Naive B cell (primary cell): ENCODE measurements at places on chromosomes 3 and 15. TPM values are rescaled to one million over a fixed set of nuclear protein-coding genes. Genes with fewer than 3 reads are reported as not detected.

DNA sequence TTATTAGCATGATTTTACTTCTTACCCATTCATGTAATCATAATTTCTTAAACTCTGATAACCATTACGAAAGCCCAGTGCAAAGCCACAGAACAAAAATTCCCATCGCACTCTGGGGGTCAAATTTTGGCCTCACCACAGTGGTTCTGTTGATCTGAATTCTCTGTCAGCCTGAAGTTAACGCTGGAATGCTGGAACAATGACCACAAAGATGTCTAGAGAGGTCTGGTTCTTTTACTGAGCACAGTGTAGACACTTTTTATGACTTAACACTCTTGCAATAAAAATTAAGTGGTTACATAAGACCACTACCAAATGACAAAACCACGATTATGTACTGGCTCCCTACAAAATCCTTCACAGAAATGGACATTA lies 94.7 kb downstream of the PDZRN3 start:
- H3K4me3 ChIP-seq: no peak overlapping the region
- no peaks in the 10 kb centered on the region for H3K4me1 ChIP-seq
- H3K27me3 ChIP-seq: peaks cover 31% of the 10 kb centered on the region
- no peak overlapping the region for H3K27ac ChIP-seq
- DNase-seq: no peak
- H3K36me3 ChIP-seq: no peaks in the 10 kb centered on the region

- peaks cover 16% of the 10 kb centered on the region for H3K36me3 ChIP-seq
- DNase-seq: no peak
- no peaks in the 10 kb centered on the region for H3K4me1 ChIP-seq
- H3K27me3 ChIP-seq: no peaks in the 10 kb centered on the region
- H3K27ac ChIP-seq: no peak overlapping the region
These were observed 29.0 kb downstream of the IFT122 start for GRCh38 chr3:129469026-129469425.

- no peak overlapping the region for H3K4me3 ChIP-seq
- peaks cover 23% of the 10 kb centered on the region for H3K4me1 ChIP-seq
- H3K27ac ChIP-seq: no peak overlapping the region
These were observed 53.2 kb downstream of the CD200R1L start for GRCh38 chr3:112793326-112794081.

DNA sequence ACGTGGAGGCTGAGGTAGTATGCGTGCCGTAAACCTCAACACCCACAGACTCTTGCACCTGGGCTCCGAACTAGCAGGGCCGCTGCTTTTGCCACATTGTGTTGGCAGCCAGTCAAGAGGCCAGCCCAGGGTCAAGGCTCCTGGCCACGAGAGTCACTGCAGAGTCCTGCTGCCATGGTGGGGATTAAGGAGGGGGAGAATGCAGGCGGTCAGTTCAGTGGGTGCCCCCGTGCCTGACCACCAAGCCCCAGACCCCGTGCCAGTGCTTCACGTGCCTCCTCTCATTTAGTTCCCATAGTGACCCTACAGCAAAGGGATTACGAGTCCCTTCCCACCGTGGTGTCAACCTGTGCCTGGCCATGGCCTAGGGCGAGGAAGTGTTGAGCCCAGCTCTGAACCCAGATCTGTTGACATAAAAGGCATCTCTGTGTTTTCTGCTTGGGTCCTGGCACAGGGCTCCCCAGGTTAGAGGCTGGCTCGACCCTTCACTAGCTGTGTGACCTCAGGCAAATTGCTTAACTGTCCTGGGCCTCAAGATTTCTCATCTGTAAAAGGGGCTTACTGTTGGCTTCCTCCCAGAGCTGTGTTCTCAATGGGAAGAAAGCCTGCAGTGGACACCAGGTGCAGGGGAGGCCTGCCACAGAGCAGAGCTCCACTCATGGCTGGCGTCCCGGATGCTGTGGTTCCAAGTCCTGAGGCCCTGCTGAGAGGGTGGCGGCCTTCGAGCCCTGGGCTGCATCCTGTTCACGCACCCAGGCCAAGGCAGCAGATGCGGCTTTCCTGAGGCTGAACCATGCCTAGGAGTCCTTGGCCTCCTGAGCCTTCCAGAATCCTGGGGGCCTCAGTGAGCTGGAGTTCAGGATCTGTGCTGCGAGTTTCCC lies 32.8 kb downstream of the FBLN2 start:
- no peaks in the 10 kb centered on the region for H3K27me3 ChIP-seq
- no peaks in the 10 kb centered on the region for H3K36me3 ChIP-seq
- H3K4me3 ChIP-seq: no peak overlapping the region
- H3K27ac ChIP-seq: no peak overlapping the region
- DNase-seq: no peak
- H3K4me1 ChIP-seq: peaks cover 4% of the 10 kb centered on the region

The RTP1 gene
- not detected for polyA plus RNA-seq

The SLC51A gene
- not detected for polyA plus RNA-seq

The XRN1 gene
- 42.0 TPM for polyA plus RNA-seq

- H3K27me3 ChIP-seq: peaks cover 62% of the 10 kb centered on the region
- no peak for DNase-seq
- no peak overlapping the region for H3K4me3 ChIP-seq
- H3K27ac ChIP-seq: no peak overlapping the region
These were observed 44.6 kb downstream of the ZIC4 start for GRCh38 chr3:147361454-147362420.

- H3K4me1 ChIP-seq: no peaks in the 10 kb centered on the region
These were observed 1028.1 kb downstream of the NTRK3 start for GRCh38 chr15:87228460-87228859.

GRCh38 chr3:173814809-173815208 lies 417.3 kb downstream of the NLGN1 start:
- no peaks in the 10 kb centered on the region for H3K4me1 ChIP-seq
- no peak overlapping the region for H3K27ac ChIP-seq
- no peak overlapping the region for H3K4me3 ChIP-seq

DNA sequence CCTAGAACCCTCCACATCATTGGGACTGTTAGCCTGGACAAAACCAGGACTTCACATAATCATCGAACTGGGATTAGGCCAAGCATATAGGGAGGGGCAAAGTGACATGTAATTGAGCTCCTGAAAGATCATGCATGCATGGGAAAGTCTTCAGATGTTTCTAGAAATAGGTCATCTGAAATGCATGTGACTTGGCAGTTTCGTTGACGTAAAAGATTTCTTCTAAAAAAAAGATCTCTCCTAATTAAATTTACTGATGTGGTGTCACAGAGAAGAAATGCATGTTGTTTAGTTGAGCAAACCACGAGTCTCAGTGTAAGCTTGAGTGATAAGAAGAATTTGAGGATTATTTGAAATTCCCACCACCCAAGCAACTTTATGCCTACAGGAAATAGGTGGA lies 70.0 kb upstream of the LIMD1 start:
- no peak overlapping the region for H3K4me3 ChIP-seq
- no peaks in the 10 kb centered on the region for H3K4me1 ChIP-seq
- peaks cover 20% of the 10 kb centered on the region for H3K36me3 ChIP-seq

- H3K27ac ChIP-seq: no peak overlapping the region
- no peak for DNase-seq
- H3K27me3 ChIP-seq: no peaks in the 10 kb centered on the region
- H3K4me1 ChIP-seq: no peaks in the 10 kb centered on the region
These were observed 213.1 kb upstream of the ADAMTS9 start for GRCh38 chr3:64900617-64901521.

- H3K4me3 ChIP-seq: no peak overlapping the region
- no peak for DNase-seq
- H3K36me3 ChIP-seq: no peaks in the 10 kb centered on the region
- no peaks in the 10 kb centered on the region for H3K27me3 ChIP-seq
- no peak overlapping the region for H3K27ac ChIP-seq
- no peaks in the 10 kb centered on the region for H3K4me1 ChIP-seq
These were observed 35.1 kb upstream of the PTPRG start for GRCh38 chr3:61526308-61526707.

DNA sequence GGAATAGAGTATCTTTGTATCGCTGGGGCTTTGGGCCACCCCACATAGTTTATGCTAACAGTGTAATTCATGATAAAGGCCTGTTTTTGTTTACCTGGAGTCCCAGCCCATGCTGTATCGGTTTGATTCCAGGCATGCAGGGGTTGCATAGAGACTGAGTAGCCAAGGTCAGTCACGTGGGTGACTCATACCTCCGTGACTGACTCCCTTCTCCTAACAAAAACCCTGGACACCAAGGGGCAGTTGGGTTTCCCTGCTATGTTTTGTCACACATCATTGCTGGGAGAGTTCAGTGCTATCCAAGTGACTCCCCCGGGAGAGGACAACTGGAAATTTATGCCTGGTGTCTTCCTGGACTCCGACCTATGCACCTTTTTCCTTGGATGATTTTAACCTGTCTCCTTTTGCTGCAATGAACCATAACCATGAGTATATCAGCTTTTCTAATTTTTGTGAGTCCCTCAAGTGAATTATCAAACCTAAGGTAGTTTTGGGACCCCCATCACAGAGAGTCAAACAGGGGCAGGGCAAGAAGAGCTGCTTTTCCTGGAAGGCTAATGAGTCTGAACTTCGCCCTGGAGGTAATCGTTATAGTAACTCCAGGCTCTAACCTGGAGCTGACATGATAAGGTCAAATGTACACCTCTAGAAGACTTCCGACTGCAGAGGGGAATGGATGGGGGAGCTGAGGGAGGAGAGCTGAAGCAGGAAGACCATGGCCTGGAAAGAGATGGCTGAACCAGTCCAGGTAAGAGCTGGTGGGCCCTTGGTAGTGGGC lies 57.0 kb downstream of the SRGAP3 start:
- no peak overlapping the region for H3K4me3 ChIP-seq
- peaks cover 25% of the 10 kb centered on the region for H3K27me3 ChIP-seq
- no peaks in the 10 kb centered on the region for H3K4me1 ChIP-seq
- no peak for DNase-seq
- no peaks in the 10 kb centered on the region for H3K36me3 ChIP-seq
- no peak overlapping the region for H3K27ac ChIP-seq

The HIGD2B gene
- not detected for polyA plus RNA-seq

GRCh38 chr3:58299839-58300516 lies 6.1 kb upstream of the RPP14 start:
- no peak overlapping the region for H3K4me3 ChIP-seq
- DNase-seq: peak; percentile 20
- H3K27me3 ChIP-seq: no peaks in the 10 kb centered on the region
- peaks cover 3% of the 10 kb centered on the region for H3K4me1 ChIP-seq
- no peak overlapping the region for H3K27ac ChIP-seq

DNA sequence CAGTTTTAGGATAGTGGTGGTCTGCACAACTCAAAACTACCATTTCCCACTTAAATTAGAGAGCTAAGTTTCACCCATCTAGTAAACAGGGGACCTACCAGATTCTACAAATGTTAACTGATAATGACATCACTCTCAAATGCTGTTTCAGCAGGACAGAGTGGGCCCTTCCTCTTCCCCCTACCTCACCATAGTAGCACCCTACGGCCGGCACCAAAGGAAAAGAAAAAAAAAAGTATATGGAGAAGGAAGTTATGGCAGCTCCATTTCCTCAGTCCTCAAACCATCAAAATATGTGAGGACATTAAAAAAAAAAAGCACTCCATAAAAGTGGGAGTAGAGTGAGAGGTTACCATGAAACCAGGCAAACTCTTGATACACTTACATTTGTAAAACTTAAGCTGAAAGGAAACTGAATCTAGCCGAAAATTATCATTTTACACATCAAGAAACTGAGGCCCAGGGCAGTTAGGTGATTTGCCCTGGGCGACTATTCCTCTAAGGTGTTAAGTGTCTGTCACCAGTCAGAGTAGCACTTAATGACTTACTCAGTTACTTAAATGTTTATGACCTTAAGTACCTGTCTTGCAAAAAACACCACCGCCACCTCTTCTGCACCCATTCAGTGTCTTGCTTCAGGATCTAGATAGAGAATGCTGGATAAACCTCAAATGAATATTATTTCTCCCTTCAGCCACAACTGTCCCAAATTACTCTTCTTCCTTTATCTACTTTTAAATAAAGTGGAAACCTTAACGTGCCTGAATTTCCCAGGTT lies 2.7 kb downstream of the MSL2 start:
- peak overlapping the region; percentile 99 for H3K27ac ChIP-seq
- H3K4me3 ChIP-seq: peak overlapping the region; percentile 98
- H3K36me3 ChIP-seq: peaks cover 5% of the 10 kb centered on the region
- DNase-seq: no peak
- peaks cover 60% of the 10 kb centered on the region for H3K4me1 ChIP-seq

DNA sequence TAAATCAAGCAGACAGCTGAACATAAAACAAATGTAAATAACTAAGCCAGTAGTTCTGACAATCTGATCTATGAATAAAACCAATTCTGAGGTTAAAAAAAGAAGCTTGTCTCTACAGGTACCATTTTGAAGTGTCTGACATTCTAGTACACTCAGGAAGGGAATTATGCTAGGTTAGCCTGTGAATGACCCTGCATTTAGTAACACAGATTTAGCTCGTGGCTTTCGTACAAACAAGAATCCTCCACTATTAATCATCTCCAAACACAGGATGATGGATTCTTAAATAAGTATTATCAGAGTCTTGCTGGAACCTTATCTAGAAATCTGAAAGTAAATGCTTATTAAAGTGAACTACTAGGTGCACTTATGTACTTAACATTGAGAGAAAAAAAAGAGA lies 1120.1 kb downstream of the ROBO1 start:
- no peaks in the 10 kb centered on the region for H3K4me1 ChIP-seq
- H3K4me3 ChIP-seq: no peak overlapping the region
- H3K36me3 ChIP-seq: no peaks in the 10 kb centered on the region
- no peaks in the 10 kb centered on the region for H3K27me3 ChIP-seq
- H3K27ac ChIP-seq: no peak overlapping the region

GRCh38 chr3:78610462-78611125 lies 1157.2 kb downstream of the ROBO1 start:
- H3K36me3 ChIP-seq: no peaks in the 10 kb centered on the region
- no peak for DNase-seq
- H3K4me3 ChIP-seq: no peak overlapping the region
- no peak overlapping the region for H3K27ac ChIP-seq

- no peak overlapping the region for H3K27ac ChIP-seq
- no peak overlapping the region for H3K4me3 ChIP-seq
- no peak for DNase-seq
These were observed 19.4 kb downstream of the ZPLD1 start for GRCh38 chr3:102454181-102454580.

DNA sequence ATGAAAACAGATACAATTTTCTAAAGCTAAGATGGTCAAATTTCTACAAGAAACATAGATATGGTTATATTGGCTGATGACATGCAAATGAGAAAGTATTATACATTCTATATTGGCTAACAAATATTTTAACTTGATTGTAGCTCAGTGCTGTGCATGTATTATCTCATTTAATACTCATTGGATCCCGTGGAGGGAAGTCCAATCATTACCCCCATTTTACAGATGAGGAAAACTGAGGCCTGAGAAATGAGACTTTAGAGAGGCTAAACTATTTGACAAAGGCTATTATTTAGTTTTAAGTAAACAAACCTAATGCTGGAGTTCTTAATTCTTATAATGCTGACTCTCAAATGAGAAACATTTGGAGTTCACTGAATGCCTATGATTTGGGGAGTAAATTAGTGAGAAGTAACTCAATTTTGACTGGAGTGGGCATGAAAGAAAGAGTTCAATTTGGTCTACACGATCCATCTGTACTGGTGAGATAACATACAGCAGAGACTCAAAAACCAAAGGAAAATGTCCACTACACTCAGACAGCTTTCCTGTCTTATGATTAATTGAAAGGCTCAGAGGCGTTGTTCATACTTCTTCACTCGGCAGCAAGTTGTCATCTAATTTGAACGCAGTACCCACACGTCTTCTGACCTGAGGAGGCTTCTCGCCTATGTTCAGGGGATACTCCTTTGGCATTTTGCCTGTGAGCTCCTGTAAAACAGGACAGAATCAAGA lies 72.2 kb upstream of the LMOD3 start:
- H3K36me3 ChIP-seq: no peaks in the 10 kb centered on the region
- peaks cover 6% of the 10 kb centered on the region for H3K4me1 ChIP-seq
- no peak overlapping the region for H3K27ac ChIP-seq
